Stimulated activated CD4-positive, alpha-beta T cell treated with anti-CD3 and anti-CD28 coated beads, Interleukin-15, amount 100 ng/mL, for 1 hour (primary cell): ENCODE measurements at places on chromosomes 2 and 18.

DNA sequence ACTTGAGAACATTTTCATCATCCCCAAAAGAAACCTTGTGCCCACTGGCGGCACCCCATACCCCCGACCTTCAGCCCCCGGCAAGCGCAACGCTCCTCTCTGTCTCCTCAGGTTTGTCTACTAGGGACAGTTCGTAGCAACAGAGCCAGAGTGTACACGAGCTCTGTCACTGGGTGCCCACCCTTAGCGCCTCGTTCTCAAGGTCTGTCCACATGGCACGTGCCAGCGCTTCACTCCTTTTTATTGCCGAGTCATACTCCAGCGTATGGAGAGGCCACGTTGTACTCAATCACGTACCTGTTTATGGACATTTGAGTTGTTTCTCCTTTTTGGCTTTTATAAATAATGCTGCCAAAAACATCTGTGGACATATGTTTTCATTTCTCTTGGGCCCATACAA lies 30.3 kb upstream of the GPC1 start:
- no peak for DNase-seq

- DNase-seq: no peak
These were observed 30.8 kb upstream of the CCL20 start for GRCh38 chr2:227782804-227783203.

- DNase-seq: no peak
These were observed 227.4 kb downstream of the MBD2 start for GRCh38 chr18:53997064-53997463.

- no peak for DNase-seq
These were observed 3.9 kb downstream of the MARCO start for GRCh38 chr2:118945881-118946280.

- no peak for DNase-seq
These were observed 224.1 kb upstream of the DPP10 start for GRCh38 chr2:114218383-114218782.

DNA sequence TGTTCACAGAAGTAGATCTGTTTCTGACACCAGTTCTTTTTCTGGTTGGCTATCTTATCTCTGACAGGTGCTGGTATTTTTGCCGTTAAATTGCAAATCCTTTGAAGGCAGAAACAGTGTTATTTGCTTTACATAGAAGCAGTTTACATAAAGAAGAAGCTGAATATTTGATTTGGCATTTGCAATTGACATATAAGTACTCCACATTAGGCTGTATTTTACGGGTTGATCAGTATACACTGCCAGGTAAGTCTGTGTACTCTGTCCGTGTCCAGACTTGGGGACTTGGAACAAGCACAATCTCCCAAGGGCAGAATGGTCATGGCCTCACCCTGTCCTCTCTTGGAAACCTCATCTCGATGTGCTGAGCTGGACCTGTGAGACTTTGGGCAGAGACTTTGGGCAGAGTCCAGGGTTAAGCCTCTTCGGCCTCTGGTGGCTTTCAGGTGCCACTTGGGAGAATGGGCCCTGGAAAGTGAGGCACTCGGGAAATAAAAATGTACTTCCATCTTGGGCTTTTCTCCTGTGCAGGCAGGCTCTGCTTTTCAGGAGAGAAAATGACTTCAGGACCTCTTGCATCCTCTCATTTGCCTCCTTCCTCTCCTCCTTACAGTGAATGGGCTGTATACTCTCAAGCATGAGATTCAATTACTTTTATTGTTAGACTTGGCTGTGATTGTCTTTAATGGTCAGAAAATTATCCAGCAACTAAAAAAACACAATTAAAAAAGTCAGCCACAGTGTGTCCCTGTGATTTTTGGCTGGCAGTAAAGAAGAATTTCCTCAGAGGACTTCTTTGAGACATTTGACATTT lies 108.5 kb downstream of the RAPGEF4 start:
- DNase-seq: no peak

GRCh38 chr2:54967759-54968365 lies 82.4 kb downstream of the RTN4 start:
- no peak for DNase-seq

DNA sequence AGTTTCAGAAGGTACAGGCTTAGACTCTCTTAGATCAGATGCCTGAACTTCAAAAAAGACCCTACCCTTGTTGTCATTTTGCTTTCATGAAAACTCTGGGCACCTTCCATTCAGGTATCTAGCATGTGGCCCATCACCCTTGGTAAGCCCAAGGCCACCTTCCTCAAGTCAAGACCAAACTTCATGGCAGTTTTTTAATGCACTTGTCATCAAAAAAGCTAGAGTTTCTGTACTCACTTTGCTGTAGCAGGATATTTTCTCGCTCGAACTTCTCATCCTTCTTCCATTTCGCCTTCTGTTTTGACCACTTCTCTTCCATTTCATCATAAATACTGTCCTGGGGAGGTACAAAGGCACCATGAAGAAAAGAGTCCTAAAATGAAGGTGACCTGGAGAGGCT lies 48.2 kb downstream of the FLACC1 start:
- DNase-seq: no peak
